Skin of body (tissue), 3 donors: ENCODE measurements at places on chromosomes 16 and 17. TPM values are rescaled to one million over a fixed set of nuclear protein-coding genes. Genes with fewer than 3 reads are reported as not detected.
A peak's percentile ranks its signal among the peaks of the same experiment; 100 is the strongest.

The ASPHD1 gene
- 0.39 TPM for total RNA-seq

The AANAT gene
- total RNA-seq, result not detected

DNA sequence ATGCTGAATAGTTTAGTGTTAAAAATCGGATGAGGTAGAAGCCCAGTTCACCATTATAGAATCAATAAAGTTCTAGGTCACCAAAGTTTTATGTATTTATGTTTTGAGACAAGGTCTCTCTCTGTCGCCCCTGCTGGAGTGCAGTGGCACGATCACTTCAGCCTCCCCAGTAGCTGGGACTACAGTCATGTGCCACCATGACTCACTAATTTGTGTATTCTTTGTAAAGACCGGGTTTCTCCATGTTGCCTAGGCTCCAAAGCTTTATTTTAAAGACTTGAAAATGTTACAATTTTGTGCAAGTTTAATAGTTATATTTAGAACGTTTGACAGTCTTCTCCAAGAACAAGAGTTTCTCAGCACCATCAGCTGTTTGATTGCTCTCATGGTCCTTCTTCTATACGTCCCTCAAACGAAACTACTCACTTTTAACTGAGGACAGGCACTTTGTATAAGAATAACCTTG lies 32.1 kb downstream of the NDE1 start:
- no peak for DNase-seq

- DNase-seq, result peak; percentile 27
Observed at GRCh38 chr17:43784628-43785101, 4.4 kb downstream of the CFAP97D1 start.

DNA sequence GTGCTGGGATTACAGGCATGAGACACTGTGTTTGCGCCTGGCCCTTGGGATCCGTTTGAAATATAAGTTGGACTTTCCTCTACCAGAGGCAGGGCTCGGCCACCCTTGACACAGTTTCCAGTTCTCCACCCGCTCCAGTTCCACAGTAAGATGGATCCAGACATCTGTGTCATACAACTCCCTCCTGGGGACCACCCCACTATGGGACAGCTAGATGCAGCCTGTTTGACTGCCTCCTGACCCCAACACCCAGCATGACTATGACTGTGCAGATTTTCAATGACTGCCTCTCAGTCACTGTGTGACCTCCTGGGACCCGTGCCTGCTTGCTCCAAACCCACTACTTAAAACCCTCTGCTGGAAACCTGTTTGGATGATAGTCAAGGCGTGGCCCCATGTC lies 166.7 kb downstream of the IRF8 start:
- DNase-seq, result no peak

GRCh38 chr16:5505091-5505887 lies 407.7 kb upstream of the EEF2KMT start:
- DNase-seq, result no peak
